GM12891 (cell line): ENCODE measurements at places on chromosomes 3 and 15.

GRCh38 chr3:133487920-133488540 is 85.5 kb upstream of the CDV3 start:
- no peak for DNase-seq

- peak; percentile 34 for DNase-seq
Measured at GRCh38 chr15:68431792-68432401, at the start of gene ITGA11. TSS of gene ITGA11 (minus strand) at chr15:68432163. CDS start at chr15:68432066, 97 bp downstream.

DNA sequence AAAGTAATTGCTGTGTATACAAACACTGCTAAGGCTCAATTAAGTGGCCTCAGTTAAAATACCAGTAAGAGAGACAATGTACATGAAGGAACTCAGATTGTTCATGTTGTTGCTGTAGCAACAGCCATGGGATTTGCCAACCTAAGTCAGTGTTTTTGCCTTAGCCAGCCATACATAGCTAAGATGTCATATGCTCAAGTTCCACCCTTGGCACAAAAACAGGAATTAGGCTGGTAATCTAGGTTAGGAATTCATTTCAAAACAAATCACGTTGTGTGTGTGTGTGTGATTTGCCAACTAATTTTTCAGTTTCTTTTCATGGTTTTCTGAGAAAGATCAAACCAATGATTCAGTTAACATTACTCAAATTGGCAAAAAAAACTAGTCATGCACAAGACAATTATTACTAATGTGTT is 143.7 kb upstream of the KCNMB2 start:
- DNase-seq, result no peak

GRCh38 chr3:43176666-43177065 is 70.8 kb upstream of the POMGNT2 start:
- DNase-seq, result no peak

- DNase-seq, result no peak
Measured at GRCh38 chr15:96733721-96734120, 403.2 kb downstream of the NR2F2 start.

- no peak for DNase-seq
Measured at GRCh38 chr15:100183921-100184495, 157.8 kb downstream of the ADAMTS17 start.

GRCh38 chr3:12658593-12659058 is 5.3 kb downstream of the RAF1 start:
- no peak for DNase-seq

GRCh38 chr3:11541321-11542303 is 102.1 kb downstream of the VGLL4 start:
- no peak for DNase-seq

DNA sequence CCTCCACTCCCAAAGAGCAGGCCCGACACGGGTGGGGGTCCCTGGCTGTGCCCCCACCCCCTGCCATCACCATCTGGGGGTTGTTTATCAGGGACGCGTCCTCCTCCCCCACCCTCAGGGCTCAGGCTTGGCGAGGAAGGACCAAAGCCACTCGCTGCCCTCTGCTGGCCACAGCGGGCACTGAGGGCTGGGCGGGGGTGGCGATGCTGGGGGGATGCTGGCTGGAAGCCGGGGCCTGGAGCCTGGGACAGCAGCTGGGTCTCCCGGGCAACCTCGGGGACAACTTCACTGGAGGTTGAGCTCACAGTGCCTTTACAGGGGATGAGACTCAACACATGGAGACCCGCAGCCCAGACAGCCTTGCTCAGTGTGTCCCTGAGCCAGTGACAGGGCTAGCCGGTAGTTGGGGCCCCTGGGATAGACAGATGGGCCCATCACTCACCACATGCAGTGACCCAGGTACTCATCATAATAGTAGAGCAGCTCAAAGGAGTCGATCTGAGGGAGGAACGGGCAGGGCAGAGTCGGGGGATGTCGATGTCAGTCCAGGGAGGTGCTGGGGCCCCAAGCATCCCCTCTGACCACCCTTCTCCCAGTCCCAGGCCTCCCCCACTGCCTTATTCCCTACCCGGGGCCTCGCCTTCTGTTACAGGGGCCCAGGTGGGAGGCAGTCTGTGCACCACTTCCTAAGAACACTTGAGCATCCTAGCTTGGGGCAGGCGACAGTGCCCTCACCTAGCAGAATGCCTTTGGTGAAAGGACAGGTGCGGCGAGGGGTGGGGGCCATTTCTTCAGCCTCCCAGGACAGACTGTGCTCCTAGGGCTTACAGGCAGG is 5.9 kb upstream of the CALML4 start:
- no peak for DNase-seq

- no peak for DNase-seq
Measured at GRCh38 chr3:15438983-15439382, 11.6 kb downstream of the EAF1 start.

GRCh38 chr3:113222451-113223086 is 11.2 kb downstream of the BOC start:
- DNase-seq, result no peak

DNA sequence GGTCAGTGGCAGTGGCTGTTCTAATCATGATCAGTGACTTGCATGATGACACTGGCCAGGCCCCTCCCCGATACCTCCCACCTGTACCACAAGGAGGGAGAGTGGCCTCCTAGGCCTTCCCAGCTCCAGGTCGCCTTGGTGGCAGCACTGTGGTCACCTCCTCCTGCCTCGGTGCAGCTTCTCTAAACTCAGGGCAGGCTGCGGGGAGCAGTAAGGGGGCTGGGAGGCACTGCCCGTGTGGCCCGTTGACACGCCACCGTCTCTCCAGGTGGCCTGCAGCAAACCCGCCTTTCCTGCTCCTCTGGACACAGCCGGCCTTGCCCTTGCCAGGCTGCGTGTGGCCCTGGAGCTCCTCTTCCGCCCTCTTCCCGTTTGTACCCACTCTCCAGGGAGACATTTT is 184.1 kb downstream of the XXYLT1 start:
- DNase-seq, result no peak

GRCh38 chr3:186923241-186923640 is 7.1 kb upstream of the ST6GAL1 start:
- DNase-seq, result no peak

- DNase-seq, result no peak
Measured at GRCh38 chr3:112350018-112350810, 17.3 kb downstream of the CD200 start.

DNA sequence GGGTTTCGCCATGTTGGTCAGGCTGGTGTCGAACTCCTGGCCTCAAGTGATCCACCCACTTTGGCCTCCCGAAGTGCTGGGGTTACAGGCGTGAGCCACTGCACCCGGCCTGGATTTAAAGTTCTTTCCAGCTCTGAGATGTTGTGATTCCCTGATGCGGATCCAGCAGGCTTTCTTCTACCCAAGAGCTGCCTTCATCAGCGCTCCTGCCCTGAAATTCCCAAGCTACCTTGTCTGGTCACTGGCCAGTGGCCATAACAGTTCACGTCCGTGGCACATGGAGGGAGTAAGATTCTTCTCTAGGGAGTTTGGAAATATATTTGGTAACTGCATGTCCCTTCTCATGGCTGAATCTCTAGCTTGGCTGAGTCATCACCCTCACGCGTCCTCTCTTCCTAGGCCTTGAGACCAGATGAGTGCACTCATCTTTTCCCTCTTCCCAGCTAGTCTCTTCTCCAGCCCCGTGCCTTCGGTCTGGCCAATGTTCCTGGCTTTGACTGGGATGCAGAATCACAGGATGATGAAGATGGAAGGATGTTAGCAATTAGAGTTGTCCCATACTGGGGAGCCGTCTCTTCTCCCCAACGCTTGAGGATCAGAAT is 29.8 kb upstream of the APOD start:
- DNase-seq, result no peak

DNA sequence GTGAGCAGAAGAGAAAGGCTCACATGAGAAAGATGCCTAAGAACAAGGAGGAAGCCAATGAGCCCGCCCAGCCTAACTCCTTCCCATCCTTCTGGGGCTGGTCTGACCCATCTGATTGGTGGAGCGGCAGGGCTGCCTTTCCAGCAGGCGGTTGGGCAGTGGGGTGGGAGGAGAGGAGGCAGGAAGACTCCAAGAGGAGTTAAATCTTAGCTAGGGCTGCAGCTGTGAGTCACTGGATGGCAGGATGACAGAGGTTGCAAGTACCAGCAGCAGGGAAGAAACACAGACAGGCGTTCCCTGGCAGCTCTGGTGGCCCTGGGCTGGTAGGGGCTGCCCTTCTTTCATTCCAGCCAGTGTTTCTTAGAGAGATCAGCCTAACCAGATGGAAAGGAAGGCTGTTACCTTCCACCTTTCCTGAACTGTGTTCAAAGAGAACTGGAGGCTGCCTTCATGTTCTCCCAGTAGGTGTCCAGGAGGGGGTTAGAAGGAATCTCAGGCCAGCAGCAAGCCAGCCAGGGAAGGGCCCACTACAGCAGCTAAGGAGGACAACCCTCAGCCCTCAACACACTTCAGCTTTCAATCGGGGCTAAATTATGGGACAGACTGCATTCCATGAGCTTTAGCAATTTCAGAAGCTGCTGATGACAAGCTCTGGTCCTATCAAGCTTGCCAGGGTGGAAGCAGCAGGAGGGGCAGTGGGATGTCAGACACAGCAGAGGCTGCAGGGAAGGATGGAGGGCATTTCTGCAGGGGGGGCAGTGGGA is 50.3 kb downstream of the CHSY1 start:
- no peak for DNase-seq

DNA sequence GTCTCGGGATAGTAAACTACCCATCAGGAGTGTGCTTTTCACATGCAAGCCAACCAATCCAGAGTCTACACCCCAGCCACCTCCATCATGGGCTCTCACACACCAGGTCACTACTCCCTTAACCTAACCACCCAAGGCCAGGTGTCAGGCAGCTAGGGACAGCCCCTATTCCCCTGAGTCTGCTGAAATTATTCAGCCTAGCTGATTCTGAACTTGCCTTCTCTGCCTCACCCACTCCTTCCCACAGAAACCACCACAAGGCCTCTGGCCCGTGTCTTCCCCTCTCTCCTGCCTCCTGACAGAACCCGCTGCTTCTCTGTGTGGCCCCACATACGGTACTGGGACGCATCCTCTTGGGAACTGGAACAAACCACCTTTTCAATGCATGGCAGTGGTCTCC is 82.1 kb downstream of the PCSK6 start:
- DNase-seq, result peak; percentile 29

DNA sequence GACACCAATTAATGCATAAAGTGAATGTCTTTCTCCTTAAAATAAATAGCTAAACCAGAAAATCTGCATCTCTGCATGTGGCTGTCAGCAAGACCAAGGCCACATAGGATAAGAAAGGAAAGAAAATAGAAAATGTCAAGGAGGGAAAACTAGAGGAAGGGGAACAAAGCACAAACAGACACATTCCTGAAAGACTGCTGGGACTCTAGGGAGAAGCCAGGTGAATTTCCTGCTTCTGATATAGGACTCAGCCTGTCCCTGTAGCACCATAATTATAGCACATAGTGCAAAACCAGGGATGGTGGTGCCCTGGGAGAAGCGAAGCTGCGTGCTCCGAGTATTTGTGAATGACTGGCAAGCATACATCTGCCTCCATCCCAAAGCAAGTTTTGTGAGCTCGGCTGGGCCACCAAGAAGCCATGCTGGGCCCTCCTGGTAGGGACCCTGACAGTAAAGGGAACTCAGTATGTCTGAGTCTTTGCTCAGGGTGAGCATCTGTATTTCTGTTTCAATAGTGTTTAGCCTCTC is 14.2 kb downstream of the FSTL1 start:
- DNase-seq, result no peak

GRCh38 chr15:65979316-65979715 is 110.0 kb downstream of the RAB11A start:
- no peak for DNase-seq

GRCh38 chr3:50154476-50154839 is 666 bp upstream of the SEMA3F start:
- no peak for DNase-seq

- DNase-seq, result no peak
Measured at GRCh38 chr3:151578495-151578894, 117.6 kb upstream of the IGSF10 start.

DNA sequence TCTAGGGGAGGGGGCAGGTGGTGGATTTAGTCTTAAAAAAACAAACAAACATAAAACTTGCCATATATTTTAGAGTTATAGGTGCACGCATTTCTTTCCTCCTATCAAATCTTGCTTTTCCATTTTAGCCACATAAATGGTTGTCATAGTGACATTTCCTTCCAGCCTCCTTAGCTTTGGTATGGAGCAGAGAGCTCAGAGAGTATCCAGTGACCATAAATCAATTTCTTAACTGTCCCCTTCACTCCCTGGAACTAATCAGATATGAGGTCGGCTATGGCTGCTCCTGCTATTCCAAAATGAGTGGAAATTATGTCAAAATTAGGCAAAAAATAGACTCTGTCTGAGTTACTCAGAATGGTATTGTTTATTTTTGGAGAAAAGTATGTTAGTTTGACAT is 164.5 kb downstream of the EBLN2 start:
- no peak for DNase-seq

DNA sequence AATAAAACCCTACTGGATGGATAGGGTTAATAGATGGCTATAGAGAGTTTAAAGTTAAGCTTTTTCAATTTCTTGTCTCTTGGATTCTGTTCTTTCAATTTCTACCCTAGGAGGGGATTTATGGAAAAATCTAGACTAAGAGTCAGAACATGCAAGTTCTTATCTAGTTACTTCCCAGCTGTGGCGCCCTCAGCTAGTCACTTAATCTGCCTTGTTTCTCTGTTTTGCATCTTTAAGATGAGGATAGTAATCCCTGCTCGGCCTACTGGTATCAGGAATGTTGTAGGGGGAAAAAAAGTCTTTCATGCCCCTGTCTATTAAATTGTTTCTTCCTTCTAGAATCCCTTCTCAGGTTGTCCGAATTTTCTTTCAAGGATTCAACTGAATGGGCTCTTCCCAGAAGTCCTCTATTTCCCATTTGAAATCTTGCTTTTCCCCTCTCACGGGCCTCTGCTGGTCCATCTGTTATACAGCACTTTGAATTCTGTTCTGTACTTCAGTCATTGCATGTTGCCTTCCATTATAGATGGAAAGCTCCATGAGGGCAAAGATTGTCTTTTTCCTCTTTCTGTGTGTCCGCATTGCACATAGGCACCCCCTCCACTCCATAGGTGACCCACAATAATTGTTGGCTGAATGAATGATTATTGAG is 4.4 kb downstream of the KCTD6 start:
- no peak for DNase-seq

DNA sequence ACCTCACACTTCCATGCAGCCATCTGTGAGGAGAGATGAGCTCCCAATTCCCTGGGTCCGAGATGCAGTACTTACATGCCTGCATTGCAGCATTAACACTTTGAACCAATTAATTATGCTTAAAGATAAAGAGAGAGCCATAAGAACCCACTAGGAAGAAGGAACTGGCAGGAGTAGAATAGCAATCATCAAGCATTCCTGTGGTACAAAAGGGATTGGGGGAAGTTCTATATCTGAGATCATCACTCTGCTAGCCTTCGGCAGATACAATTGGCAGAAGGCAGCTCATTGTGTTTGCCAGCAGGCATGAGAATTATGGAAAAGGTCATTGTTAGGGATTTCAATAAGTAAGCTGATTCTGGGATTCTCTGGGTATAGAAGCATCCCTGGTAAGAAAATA is 891.4 kb downstream of the NTRK3 start:
- no peak for DNase-seq

- no peak for DNase-seq
Measured at GRCh38 chr15:40010686-40011085, 28.3 kb downstream of the SRP14 start.

GRCh38 chr3:108861401-108861800 is 38.8 kb downstream of the TRAT1 start:
- DNase-seq, result no peak
